ENCODE measurements at places on chromosomes 13 and 19. TPM values are rescaled to one million over a fixed set of nuclear protein-coding genes. Genes with fewer than 3 reads are reported as not detected.

Gene C19orf67
- not detected for total RNA-seq

Gene YJEFN3
- 0.52 TPM for total RNA-seq

Gene LILRB5
- 2.6 TPM for total RNA-seq

Gene LGALS4
- not detected for total RNA-seq

Gene MAST1
- total RNA-seq, result not detected

Gene TNFSF9
- total RNA-seq, result 1.0 TPM

Gene GAPDHS
- total RNA-seq, result not detected

Gene ZNF418
- 17.2 TPM for total RNA-seq

Gene DMKN
- not detected for total RNA-seq

Gene LPAR6
- 22.4 TPM for total RNA-seq

Gene ATP4A
- not detected for total RNA-seq
